NCI-H1694 (cell line): ENCODE measurements at places on chromosomes 6 and 20.

GRCh38 chr6:132932588-132932987 is 118.2 kb downstream of the RPS12 start:
- DNase-seq, result no peak

- DNase-seq, result no peak
Measured at GRCh38 chr6:6593867-6594468, 5.4 kb downstream of the LY86 start.

DNA sequence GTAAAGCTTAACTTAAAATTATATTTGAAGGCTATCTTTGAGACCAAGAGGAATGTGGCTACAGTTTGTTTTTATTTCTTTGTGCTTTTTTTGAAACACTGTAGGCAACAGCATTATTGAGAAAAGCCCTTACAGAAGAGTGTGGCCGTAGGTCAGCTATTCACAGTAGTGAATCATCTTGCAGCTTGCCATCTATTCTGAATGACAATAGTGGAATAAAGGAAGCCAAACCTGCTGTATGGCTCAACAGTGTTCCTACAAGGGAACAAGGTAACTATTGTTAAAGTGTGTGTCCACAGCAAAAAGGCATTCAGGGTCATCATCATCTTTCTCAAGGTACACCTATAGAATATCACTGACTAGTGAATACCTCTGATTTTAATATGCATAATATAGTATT is 88.5 kb downstream of the KIZ start:
- DNase-seq, result no peak

GRCh38 chr20:33499355-33499754 is 9.5 kb downstream of the CBFA2T2 start:
- no peak for DNase-seq

- no peak for DNase-seq
Measured at GRCh38 chr20:2602046-2602735, 50.2 kb upstream of the NOP56 start.

- DNase-seq, result no peak
Measured at GRCh38 chr20:3804254-3804751, 8.2 kb downstream of the CDC25B start.

- DNase-seq, result no peak
Measured at GRCh38 chr20:43323592-43323991, 133.9 kb upstream of the PTPRT start.

DNA sequence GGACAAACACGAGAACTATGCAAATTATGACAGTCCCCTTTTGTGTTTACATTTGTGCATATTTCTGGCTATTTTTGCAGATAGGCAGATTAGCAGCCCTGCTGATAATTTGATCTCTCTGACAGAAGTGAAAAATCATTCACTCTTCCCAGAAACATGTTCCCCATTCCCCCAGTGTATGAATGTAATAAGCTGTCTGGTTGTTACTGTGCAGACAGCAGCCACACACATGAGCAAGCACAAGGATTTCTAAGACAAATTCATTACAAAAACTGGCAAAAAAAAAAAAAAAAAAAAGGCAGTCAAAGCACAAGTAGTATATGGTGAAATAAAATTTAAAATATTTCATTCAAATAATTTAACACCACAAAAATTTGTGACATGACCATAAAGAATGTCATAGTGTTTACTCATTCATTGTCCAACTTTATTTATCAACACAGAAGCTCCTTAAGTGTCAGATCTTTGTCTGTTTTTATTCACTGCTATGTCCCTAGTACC is 95.5 kb upstream of the VGLL2 start:
- DNase-seq, result no peak

GRCh38 chr6:14894105-14894504 is 351.8 kb upstream of the JARID2 start:
- DNase-seq, result no peak

- no peak for DNase-seq
Measured at GRCh38 chr6:38116248-38116647, 296.7 kb downstream of the ZFAND3 start.

DNA sequence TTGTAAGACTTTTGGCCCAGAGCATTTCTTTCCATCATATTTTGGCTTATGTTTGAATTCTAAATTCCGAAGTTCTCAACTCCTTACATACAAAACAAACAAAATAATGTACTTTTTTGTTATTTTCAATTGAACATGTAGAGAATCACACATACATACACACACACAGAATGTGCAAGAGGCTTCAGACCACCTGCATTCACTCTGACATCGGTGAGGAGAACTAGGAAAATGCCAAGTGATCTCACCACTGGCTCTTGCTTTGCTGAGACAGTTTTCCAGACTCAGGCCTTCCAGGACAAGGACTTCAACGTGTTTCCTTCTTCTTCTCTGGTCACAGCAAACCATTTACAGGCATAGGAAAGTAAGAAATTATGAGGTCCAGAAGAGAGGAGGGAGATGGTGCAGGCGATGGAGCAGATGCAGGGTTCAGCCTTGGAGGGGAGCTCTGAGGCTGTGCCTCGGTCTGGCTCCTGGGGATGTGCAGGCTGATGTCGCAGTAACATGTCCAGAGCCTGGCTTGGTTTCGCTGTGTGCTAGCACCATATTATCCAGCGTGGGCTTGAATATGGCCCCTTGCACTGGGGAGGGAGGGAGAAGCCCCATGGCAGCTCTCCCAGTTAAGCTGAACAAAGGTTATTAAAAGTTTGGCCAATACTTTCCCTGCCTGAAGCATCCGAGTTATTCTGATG is 93.4 kb downstream of the DACT2 start:
- no peak for DNase-seq

GRCh38 chr6:49327005-49327404 is 136.0 kb downstream of the MMUT start:
- no peak for DNase-seq

GRCh38 chr6:42148058-42148457 is 5.6 kb upstream of the C6orf132 start:
- no peak for DNase-seq

- no peak for DNase-seq
Measured at GRCh38 chr6:151351146-151351700, 40.1 kb downstream of the ZBTB2 start.

- peak; percentile 14 for DNase-seq
Measured at GRCh38 chr6:55980627-55981211, 105.3 kb upstream of the BMP5 start.

DNA sequence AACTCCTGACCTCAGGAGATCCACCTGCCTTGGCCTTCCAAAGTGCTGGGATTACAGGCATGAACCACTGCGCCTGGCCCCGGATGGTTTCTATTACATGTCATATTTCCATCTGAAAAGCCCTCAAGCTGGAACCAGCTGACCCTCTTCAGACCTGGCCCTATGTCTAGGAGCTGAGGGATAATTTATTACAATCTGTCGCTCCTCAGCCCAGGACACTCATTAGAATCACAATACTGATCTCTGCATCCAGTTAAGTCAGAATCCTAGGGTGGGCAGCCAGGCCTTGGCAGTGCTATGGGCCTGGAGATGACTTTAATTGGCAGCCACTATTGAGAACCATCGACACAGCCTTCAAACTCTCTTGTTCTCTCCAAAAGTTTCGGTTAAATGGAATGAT is 162.6 kb upstream of the SNX9 start:
- DNase-seq, result no peak

GRCh38 chr6:111478749-111479148 is 4.3 kb downstream of the REV3L start:
- no peak for DNase-seq

DNA sequence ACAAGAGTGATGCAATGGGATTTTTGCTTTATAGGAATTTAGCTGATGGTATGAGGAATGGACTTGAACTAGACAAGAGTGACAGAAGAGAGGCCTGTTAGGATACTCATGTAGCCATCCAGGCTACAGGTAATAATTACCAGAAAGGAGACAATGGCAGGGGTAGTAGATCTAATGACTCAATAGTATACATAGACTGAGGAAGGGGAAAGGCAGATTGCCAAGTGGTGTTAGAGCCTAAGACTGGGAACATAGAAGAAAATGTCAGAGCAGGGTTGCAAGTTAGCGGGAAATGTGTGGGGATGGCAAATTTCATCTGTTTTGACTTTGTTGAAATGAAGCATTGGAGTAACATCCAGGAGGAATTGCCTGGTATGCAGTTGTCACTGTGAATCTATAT is 295.6 kb downstream of the UTRN start:
- no peak for DNase-seq

DNA sequence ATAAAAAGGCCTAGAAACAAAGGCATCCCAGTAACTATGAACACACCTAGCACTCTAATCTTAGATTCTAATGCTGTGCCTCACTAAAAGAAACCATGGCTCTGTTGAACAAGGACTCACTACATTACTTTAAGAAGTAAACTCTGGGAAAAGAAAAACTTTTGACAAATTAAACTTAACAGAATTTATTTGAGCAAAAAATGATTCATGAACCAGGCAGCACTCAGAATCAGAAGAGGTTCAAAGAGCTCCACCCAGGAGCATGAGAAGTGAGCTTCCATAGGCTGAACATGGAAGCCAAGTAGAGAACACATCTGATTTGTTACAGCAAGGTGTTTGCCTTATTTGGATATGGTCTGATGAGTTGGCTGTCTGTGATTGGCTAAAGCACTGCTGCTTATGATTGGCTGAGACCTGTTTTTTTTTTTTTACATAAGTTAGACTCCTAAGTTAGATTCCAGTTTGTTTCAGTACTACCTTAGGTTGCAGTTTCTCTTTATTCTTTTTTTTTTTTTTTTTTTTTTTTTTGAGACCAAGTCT is 343.6 kb upstream of the SASH1 start:
- DNase-seq, result no peak

DNA sequence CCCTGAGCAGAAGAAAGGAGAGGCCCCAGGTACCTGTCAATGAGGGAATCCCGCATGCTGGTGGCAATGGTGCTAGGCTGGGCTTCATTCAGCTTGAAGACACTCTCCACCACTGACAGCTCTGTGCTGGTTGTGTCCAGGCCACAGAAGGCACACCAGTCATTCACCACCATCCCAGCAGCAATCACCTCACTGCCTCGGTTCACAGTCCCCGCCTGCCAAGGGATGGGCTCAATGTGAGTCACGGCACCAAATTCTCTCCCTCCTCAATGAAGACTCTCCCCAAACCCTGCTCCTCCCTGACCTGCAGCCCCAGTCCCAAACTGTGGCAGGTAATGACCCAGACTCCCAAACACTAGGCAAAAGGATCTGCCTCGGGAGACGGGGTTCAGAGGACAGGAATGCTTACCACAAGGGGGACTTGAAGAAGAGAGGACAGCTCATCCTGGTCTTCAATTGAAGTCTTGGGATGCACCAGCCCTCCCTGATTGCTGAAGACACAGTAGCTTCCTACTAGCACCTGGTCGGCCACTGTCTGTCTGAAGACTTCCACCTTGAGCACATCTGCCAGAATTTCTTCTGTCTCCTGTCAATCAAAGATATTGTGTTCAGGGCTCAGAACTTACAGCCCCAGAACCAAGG is 1.7 kb upstream of the MMP24OS start:
- DNase-seq, result no peak

- peak; percentile 63 for DNase-seq
Measured at GRCh38 chr6:18973251-18973650, 586.1 kb downstream of the RNF144B start.

DNA sequence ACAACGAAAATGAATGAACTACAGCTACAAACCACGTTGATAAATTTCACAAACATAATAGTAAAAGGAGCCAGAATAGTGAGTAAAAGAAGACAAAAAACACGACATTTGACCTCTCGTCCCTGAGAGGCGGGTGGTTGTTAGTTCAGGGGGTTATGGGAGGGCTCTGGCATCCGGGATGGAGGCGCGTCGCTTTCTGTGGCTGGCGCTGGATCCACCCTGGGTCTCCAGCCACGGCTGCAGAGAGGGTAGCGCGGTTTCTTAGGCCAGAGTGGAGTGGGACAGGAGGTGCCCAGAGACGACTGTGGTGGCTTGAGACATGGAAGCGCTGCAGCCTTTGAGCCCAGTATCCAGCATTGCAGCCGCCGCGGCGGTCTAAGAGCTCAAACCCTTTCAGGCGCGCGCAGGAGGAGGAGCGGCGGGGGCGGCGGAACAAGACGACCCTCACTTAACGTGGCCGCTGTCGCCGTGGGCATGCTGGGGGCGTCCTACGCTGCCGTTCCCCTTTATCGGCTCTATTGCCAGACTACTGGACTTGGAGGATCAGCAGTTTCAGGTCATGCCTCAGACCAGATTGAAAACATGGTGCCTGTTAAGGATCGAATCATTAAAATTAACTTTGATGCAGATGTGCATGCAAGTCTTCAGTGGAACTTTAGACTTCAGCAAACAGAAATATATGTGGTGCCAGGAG is 3.7 kb upstream of the ZSCAN23 start:
- DNase-seq, result no peak

- DNase-seq, result no peak
Measured at GRCh38 chr20:19300395-19300794, 88.0 kb downstream of the SLC24A3 start.

DNA sequence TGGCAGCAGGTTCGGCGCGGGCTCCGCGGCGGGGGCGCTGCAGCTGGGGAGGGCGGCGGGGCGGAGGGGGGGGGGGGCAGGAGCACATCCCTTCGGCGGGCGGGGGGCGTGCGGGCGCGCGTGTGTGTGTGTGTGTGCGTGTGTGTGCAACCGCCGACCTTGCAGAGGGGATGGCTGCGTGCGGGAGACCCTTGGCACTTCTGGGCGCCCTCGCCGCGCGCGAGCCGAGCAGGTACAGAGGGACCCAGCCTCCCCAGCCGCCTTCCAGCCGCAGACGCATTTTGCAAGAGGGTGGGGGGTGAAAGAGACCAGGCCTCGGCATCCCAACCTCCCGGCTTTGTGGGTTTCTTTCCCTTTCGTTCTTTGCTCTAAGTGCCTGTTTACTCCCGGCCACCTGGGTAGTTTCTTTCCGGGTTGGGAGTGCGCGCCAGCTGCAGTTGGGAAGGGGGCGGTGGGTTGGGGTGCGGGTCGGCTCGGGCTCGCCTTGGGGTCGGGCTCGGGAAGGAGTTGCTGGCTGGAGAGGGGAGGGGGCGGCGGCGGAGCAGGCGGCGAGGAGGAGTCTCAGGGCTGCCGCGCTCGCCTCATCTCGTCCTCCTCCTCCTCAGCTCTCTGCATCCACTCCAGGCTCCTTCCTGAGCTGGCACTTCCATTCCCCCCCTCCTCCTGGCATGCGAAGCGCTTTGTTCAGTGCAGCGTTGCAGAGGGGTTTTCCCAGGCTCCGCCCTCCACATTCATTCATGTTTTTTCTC is 620 bp downstream of the HIVEP1 start:
- peak; percentile 8 for DNase-seq

- DNase-seq, result no peak
Measured at GRCh38 chr20:52569201-52569600, 377.6 kb upstream of the ZFP64 start.

DNA sequence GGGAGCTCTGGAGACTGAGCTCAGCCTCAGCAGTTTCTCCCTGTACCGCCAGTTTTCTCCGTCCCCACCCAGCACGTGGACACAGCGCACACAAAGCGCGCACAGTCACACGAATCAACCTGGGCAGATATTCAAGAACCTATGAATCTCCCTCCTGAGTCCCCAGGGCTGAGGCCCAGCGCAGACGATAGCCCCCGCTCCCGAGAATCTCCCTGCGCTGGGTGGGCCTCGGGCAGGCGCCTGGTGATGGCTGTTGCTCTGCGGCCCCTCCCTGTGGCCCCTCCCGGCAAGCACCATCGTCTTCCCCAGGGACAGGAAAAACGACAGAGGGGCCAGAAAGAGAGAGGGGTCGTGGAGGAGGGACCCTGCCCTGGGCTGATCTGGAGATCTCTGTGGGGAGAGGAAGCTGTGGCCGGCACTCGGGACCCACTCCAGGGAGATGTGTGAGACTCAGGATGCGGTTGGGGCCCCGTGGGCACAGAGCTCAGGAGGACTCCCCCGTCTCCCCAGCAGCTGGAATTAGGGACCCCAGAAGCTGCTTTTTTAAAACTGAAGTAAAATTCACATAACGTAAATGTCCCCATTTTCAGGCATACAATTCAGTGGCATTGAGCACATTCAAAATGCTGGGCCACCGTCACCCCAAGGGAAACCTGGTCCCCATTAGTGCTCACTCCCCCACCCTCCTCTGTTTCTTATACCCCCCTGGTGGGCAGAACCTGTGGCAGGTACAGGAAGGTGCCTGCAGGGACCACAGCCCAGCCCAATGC is 330.8 kb downstream of the TAF4 start:
- DNase-seq, result no peak
